ENCODE measurements at places on chromosomes 7 and 10.

DNA sequence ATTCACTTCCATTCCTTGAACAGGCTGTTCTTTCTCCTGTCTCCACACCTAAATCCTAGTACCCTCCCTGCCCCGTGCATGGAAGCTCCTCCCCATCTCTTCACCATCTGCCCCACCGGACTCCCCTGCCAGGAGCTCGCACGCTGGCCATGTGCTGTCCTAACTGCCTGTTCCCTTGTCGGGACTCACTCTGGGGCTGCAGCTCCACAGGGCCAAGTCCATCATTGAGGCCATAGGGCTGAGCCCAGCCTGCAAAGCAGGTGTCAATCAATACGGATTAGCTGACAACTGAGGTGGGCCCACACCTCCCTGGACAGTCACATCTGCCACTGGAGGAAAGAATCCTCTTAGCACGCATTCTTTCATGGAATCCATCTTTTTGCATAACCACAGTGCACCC lies 41.4 kb upstream of the DMBT1 start:
- H3K27me3 ChIP-seq = no peaks in the 10 kb centered on the region
- peaks cover 22% of the 10 kb centered on the region for H3K4me1 ChIP-seq
- H3K36me3 ChIP-seq = no peaks in the 10 kb centered on the region
- no peak overlapping the region for H3K4me3 ChIP-seq
- DNase-seq = no peak

DNA sequence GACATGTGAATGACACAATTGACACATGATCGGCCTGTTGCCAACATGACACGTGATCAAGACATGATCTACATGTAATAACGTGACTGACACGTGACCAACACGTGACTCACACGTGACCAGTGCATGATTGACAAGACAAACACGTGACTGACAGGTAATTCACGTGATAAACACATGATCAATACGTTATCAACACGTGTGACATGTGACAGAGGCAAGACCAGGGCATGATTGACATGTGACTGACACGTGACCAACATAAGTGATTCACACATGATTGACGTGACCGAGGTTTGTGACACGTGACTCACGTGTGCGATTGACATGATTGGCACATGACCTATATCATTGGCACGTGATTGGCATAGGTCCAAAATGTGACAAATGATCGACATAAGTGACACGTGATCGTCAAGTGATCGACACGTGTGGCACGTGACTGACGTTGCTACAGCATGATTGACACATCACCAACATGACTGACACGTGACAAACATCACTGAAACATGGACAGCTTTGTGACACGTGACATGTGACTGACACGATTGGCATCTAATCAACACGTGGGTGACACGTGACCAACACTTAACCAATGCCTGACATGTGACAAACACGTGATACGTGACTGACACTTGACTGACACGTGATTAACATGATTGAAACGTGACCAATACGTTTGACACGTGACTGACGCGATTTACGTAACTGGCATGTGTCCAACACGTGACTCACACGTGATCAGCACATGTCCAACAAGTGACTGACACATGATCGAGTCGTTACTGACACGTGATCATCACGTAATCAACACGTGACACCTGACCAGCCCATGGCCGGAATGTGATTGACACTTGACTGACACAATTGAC lies 23.0 kb downstream of the CRPPA start:
- no peaks in the 10 kb centered on the region for H3K4me1 ChIP-seq
- H3K36me3 ChIP-seq = no peaks in the 10 kb centered on the region
- no peak overlapping the region for H3K27ac ChIP-seq

- no peaks in the 10 kb centered on the region for H3K36me3 ChIP-seq
- no peak for DNase-seq
- no peak overlapping the region for H3K4me3 ChIP-seq
- no peaks in the 10 kb centered on the region for H3K27me3 ChIP-seq
Observed at GRCh38 chr10:116185199-116185867, 87.7 kb downstream of the GFRA1 start.

GRCh38 chr7:48621076-48621475 lies 303.3 kb upstream of the CDC14C start:
- no peak overlapping the region for H3K4me3 ChIP-seq
- no peak for DNase-seq
- no peaks in the 10 kb centered on the region for H3K36me3 ChIP-seq
- H3K4me1 ChIP-seq = no peaks in the 10 kb centered on the region

DNA sequence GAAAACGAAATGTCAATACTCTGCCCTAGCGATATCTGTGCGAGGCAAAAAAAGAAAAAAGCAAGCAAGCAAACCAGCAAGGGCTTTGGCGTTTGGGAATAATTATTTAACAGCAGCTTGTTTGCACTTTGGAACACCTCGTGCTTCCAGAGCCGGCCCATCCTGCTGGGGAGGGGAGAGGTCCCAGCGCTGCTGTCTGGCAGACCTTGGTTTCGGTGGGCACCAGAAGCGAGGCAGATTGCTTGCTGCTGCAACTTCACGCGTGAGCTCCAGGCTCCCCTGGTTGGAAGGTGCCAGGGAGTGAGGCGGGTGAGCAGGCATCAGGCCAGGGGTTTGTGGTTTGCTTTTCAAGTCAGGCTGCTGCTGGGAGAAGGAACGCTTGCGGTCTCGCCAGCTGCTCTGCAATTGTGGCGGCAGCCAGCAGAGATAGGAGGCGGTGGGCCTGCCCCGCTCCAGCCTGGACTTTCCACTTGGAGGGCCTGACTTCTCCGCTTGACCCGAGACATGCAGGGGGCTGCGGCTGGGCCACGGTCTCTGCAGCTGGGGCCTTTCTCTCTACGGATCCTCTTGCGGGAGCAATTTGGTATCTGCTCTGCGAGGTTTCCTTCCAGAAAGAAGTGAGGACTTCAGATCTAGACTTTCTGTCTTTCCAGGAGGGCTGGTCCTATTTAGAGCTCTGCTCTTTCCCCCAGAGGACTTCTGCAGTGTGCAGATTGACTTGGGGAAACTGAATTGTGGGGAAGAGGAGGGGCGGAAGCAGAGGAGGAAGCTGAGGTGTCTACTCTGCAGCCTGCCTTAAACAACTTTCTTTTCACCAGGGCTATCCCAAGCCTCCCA lies 131.4 kb downstream of the PRPF18 start:
- no peaks in the 10 kb centered on the region for H3K36me3 ChIP-seq
- H3K4me3 ChIP-seq = peak overlapping the region; percentile 22
- H3K27me3 ChIP-seq = no peaks in the 10 kb centered on the region
- H3K27ac ChIP-seq = no peak overlapping the region

DNA sequence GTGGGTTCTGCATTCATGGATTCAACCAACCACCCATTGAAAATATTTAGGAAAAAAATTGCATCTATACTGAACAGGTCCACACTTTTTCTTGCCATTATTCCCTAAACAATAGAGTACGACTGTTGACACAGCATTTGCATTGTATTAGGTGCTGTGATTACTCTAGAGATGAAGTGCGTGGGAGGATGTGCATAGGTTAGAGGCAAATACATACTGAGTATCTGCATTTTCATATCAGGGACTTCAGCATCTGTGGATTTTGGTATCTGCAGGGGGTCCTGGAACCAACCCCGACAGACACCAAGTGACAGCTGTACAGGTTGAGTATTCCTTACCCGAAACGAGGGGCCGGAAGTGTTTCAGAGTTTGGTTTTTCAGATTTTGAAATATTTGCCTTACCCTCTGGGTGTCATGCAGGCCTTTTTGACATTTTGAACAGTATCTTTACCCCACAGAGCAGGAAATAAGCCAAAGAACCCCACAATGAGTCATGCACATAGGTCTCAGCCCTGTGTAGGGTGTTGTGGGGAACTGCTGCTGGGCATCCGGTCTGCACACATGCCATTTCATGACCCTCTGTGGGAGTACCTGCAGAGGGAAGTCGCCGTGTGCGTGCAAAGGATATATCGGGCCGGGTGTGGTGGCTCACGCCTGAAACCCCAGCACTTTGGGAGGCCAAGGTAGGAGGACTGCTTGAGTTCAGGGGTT lies 14.5 kb downstream of the NUDT5 start:
- H3K4me1 ChIP-seq = peaks cover 7% of the 10 kb centered on the region
- peak; percentile 46 for DNase-seq
- H3K4me3 ChIP-seq = no peak overlapping the region
- H3K36me3 ChIP-seq = peaks cover 14% of the 10 kb centered on the region
- H3K27ac ChIP-seq = peak overlapping the region; percentile 40
- H3K27me3 ChIP-seq = no peaks in the 10 kb centered on the region

GRCh38 chr10:3623746-3624145 lies 161.3 kb downstream of the KLF6 start:
- no peaks in the 10 kb centered on the region for H3K36me3 ChIP-seq
- H3K27ac ChIP-seq = no peak overlapping the region
- no peaks in the 10 kb centered on the region for H3K27me3 ChIP-seq
- peak overlapping the region; percentile 9 for H3K4me3 ChIP-seq

Data from effector memory CD4-positive, alpha-beta T cell (primary cell).